ENCODE measurements at places on chromosomes 11 and 22.

DNA sequence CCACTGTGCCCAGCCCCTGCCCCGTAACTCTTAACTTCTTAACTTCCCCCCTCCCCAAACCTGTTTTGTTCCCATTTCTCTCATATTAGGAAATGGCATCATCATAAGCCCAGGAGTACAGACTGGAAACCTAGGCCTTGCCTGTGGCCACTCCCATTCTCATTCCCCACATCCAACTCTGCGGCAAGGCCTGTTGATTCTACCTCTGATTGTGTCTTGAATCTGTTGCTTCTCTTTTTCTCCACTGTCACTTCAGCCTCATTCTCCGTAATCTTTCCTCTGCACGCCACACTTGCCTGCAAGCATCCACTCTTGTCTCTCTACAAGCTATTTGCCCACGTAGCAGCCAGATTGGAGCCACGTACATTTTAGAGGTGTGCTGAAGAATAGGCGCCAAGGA, 25.2 kb downstream of the SGSM3 start:
- DNase-seq: no peak

DNA sequence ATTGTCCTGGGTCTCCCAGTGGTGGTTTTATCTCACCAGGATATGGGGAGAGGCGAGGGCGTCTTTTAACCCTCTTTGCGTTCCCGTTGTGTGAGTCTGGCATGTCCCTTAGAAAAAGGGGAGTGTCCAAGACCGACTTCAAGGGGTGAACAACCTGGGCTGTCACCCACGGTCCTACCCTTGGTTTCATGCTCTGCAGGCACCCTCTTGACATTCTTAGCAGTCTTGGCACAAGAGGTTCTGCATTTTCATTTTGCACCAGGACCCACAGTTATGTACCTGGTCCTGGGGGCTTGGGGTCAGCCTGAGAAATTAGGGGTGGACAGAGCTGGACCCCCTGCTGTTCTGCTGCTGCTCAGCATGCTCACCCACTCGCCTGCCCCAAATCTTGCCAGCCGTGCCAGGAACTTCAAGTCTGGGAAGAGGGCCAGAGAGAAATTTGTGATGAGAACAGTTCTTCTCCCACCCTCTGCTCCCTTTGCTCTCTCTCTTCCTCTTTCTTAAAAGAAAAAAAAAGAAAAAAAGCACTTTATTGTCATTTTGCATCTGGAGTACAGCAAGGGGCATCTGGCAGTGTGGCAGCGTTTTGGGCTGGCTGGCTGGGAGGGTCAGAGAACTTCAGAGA, 471.2 kb downstream of the MIAT start:
- peak; percentile 25 for DNase-seq

- no peak for DNase-seq
Measured at GRCh38 chr11:30499940-30500339, 86.2 kb downstream of the MPPED2 start.

DNA sequence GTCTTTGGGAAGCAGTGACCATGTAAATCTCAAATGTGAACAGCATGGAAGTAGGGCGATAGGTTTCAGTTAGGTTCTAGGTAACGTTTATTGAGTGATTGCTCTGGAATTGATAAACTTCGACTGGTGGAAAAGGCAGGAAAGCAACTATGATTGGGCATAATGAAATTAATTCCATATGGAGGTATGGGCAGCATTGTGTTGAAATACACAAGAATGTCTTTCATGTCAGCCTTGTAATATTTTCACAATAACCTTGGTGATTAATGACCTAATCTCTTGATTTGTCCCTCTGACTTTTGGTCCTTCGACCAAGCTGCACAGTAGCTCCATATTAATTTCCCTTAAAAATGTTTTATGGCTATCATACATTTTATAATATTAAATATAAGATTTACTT, 2.8 kb downstream of the CEP57 start:
- DNase-seq: no peak

GRCh38 chr11:85970593-85970992, 98.3 kb downstream of the PICALM start:
- DNase-seq: no peak

- no peak for DNase-seq
Measured at GRCh38 chr11:91366816-91367215, 857.8 kb upstream of the FAT3 start.

- no peak for DNase-seq
Measured at GRCh38 chr11:109970516-109971183, 122.5 kb upstream of the ZC3H12C start.

DNA sequence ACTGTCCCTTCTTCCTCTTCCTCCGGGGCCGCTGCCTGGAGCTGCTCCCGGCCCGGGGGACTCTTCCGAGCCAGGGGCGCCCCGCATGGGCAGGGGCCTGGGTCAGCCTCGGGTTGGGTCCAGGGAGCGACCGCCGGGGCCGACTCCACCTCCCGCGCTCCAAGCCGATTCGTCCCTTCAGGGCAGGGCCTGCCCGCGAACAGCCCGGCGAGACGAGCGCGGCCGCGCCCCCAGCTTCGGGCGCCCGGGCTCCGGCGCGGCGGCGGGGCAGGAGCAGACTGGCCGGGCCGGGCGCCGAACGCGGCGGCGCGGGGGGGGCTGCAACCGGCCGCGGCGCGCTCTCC, at the start of gene LARGE1:
TSS of gene LARGE1 (minus strand) at position 280 of the 344 bp plus-strand sequence.
- DNase-seq: no peak

DNA sequence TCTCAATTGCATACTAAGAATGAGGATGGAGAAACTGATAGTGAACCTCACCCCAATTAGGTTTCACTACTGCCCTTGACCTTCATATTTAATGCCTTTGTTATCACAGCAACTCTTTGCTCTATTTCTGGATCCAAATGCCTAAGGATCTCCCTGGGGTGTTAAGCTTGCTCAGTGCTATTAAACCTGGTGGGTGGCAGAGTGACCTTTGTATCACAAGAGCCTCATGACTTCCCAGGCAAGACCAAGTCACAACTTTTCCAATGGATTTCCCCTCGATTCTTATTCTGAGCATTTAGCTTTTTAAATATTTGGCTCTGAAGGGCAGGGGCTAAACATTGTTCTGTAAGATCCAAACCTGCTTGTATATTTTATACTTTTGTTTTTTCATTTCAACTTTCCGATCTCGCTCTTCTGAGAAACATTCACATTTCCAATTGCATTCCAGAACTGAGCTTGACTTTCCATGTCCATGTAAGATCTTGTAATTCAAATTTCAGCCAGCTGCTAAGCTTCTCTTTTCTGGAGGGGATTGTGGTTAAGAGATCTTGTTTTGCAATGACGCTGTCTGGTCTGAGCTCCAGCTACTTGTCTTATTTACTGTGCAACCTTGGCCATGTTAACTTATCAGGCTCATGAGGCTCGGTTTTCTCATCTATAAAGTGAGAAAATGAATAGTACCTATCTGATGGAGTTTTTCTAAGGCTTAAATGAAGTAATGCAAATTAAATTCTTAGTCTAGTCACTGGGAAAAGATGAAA, 6.4 kb upstream of the EHF start:
- peak; percentile 68 for DNase-seq

DNA sequence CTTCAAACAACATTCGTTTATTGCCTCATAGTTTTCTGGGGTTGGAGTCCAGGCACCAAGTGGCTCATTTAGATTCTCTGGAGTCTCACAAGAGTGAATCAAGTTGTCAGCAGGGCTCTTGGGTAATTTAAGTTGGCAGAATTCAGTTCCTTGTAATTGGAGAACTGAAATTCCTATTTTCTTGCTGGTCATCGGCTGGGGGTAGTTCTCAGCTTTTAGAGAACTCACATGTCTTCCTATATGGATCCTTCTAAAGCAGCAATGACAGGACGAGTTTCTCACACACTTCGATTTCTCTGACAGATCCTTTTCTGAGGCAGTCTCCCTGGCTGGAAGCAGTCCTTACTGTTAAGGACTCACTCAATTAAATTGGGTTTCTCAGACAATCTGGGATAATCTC, 17.3 kb upstream of the OOSP4B start:
- no peak for DNase-seq

GRCh38 chr22:24526191-24526590, 28.7 kb downstream of the GUCD1 start:
- DNase-seq: no peak

DNA sequence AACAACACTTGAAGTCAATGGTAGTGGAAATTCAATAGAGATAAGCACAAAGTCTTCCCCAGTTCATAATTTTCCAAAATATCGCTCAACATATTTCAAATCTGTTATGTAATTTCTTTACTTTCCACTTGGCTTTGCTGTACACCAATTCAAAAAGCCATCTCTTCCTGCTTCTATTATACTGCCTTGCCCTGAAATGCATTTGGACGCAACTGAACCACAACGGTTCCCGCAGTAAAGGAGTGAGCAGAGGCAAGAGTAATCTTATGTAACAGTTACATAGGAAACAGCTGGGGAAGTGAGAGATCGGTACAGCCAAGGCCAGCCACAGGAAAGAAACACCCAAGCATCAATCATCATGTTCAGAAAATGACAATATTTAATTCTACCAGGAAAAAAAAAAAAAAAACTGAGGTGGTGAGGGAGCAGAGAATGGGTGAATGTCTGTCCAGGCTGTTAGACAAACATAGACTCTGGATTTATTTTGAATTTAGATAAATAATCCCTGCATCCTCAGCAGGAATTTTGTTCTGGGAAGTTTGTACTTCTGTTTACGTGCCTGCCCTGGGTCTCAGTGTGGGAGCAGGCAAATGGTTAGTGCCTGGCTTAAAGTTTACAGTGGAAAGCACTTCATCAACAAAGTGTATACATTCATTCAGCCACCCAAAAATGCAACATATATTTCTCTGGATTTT, 392.2 kb downstream of the ETS1 start:
- DNase-seq: peak; percentile 99

DNA sequence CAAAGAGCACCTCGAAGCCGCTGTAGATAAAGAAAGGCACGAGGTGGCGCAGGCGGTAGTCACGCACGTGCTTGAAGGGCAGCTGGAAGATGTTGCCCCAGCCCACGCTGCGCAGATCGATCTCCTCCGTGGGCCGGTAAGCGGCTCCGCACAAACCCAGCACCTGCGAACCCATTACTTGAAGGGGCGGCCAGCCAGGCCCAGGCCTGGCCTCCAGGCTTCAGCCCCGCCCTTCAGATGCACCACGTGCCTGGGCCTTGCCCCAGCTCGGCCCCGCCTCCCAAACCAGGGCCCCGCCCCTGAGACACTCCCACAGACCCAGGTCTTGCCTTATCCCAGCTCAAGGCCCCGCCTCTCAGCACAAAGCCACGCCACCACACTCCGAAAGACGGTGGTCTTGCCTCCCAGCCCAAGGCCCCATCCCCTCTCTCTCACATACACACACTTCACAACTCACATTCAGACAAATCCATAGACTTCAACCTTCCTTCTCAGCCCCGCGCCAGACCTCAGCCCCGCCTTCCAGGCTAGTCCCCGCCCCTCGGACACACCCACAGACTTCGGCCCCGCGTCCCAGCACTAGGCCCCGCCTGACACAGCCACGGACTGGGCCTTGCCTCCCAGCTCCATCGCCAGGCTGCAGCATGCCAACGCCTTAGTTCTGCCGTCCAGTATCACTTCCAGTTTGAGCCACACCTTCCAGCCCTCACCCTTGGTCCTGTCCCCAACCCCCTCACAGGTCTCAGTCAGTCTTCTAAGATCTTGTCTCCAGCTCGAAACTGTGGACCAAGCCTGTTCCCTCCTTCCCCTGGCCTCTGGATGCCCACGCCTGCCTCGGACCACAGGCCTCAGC, 7.0 kb downstream of the UNC93B1 start:
- DNase-seq: peak; percentile 37

DNA sequence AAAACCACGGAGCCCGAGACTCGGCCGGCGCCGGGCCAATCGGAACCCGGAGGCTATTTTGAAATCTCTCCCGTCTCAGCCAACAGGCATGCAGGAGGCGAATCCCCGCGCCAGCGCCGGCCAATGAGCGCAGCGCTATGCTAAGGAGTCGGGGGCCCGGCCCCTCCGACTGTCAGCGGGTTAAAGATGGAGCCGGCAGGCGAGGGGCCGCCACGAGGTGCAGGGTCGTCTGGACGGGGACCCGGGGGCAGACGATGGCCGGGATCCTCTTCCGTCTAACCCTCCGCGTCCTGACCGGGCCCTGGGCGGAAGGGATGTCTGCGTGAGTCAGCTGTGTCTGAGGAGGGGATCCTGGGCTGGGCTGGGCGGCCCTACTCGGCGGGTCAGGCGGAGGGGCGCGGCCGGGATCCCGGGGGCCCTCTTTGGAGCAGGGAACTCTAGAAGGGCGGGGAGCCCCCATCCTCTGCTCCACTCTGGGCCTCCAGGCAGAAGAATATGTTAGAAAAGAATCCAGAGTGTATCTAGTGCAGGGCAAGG, 10.0 kb downstream of the SDF2L1 start:
- DNase-seq: peak; percentile 89

GRCh38 chr22:39283322-39284141, 35.9 kb downstream of the RPL3 start:
- DNase-seq: no peak

DNA sequence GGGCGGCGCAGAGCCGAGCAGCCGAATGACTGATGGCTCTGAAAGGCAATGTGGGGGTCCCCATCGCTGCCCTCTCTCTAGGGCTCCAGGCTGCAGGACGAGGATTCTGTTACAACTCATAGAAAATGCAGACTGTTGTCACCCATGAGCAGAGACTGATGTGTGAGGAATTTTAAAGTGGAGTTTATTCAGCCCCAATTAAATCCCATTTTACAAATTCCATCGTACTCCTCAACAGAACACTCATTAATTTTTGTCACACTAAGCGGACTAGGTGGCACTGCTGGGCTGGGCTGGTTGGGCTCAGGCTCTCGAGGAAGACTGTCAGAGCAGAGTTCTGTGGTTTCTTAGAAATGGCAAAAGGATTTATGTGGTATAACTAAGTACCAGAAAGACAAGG, 102.6 kb upstream of the SPON1 start:
- no peak for DNase-seq

- DNase-seq: no peak
Measured at GRCh38 chr11:42237701-42238235, 778.3 kb upstream of the LRRC4C start.

- no peak for DNase-seq
Measured at GRCh38 chr11:47852053-47852452, 3.9 kb upstream of the NUP160 start.

GRCh38 chr22:22388090-22388489, 120.5 kb downstream of the ZNF280B start:
- no peak for DNase-seq

GRCh38 chr11:2310786-2311352, 9.1 kb downstream of the TSPAN32 start:
- no peak for DNase-seq

DNA sequence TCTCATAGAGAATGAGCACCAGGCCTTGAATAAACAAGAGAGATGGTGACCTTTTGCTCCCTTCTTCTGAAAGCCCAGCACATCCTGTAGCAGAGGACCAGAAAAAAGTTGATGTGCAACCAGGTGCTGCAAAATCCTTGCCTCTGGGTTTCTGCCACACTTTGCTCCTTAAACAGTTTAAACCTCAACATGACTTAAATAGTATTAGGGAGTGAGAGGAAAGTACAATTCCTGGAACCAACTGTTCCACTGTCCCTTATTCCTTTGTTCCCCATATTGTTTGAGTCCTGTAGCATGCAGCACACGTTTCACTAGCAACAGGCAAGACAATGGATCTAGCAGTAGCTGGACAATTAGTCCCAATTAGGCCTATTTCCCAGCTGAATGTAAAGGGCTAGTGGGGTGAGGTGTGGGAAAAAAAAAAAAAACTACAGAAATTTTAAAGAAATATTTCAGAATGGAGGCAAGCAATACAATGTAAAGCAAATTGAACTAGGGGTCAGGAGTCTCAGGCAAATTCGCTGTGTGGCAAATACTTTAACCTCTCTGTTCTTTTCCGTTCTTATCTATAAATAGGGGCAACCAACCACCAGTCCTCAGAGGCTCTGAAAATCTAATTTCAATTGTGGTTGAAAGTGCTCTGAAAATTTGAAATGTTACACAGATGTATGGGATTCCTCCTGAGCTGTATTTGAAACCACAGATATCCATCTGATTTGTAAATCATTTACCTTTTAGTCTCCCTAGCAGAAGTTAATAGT, 6.6 kb downstream of the MPPED2 start:
- no peak for DNase-seq

All from common myeloid progenitor, CD34-positive (primary cell).